ENCODE measurements at places on chromosomes 1 and 21.

- DNase-seq = no peak
Observed at GRCh38 chr1:181451661-181452230, 31.6 kb upstream of the CACNA1E start.

- DNase-seq = no peak
Observed at GRCh38 chr1:67184838-67185421, 18.7 kb downstream of the IL23R start.

DNA sequence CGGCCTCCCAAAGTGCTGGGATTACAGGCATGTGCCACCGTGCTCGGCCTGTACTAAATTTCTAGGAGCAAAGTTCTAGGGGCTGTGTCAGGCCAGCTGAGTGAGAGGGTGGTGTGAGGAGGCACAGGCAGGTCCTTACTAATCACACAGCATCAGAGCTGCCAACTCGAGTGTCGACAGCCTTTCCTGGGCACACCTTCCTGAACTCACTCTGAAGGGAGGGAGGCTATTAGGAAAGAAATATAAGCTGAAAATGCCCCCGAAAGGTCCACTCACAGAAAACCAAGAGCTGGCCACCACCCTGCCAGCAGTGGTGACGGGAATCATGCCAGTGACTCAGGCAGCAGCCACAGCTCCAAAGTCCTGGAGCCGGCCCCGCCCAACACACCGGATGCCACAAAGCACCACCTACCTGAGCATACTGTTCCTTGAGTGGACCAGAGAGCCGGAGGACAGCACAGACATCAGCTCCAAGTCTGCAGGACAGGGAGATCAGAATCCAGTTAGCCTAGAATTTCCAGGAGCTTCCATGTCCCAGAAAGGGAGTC lies 4.5 kb downstream of the PMVK start:
- DNase-seq = no peak

DNA sequence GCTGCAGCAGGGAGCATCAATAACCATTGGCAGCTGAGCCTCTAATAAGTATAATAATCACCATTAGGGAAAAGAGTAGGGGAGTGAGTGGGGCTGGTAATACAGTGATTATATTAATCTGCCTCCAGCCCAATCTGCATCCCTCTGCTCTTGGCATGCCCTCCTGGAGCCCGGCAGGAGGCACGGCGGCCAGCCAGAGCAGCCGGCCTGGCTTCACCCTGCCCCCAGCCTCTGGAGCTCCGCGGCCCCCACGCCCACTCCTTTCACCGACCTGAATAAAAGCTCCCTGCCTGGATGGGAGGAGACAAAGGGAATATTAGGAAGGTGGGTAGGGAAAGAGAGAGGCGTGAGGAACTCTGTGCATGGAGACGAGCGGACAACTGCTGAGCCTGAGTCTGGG lies 28.3 kb downstream of the OPTC start:
- DNase-seq = no peak

DNA sequence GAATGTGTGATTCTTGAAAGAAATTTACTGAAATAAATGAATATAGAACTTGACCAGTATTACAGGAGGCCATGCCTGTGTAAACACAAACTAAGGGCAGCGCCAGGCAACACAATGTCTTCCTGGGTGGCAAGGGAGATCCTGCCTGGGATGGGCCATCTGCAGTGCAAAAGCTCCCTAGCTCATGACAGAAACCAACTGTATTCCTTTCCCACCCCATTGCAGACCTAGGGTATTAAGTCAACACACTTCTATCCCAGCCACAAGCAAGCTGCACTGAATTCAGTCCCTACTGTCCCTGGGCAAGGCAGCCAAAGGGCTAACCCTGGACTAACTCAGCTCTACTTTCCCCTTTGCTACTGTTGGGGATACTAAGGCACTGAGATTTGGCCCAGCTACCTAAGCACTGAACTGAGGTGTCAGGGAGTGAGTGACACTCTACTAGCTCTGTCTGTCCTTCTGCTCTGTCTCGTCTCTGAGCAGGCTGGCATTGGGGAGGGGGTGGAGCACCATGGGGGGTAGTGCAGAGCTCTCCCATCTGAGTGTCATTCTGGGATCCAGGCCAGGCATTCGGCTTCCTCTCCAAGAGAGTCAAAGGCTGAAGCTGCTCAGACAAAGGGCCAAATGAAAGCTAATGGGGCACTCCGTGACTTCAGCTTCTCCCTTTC lies 2.5 kb downstream of the INKA2 start:
- no peak for DNase-seq

- DNase-seq = no peak
Observed at GRCh38 chr1:75725266-75725665, 757 bp downstream of the ACADM start.

DNA sequence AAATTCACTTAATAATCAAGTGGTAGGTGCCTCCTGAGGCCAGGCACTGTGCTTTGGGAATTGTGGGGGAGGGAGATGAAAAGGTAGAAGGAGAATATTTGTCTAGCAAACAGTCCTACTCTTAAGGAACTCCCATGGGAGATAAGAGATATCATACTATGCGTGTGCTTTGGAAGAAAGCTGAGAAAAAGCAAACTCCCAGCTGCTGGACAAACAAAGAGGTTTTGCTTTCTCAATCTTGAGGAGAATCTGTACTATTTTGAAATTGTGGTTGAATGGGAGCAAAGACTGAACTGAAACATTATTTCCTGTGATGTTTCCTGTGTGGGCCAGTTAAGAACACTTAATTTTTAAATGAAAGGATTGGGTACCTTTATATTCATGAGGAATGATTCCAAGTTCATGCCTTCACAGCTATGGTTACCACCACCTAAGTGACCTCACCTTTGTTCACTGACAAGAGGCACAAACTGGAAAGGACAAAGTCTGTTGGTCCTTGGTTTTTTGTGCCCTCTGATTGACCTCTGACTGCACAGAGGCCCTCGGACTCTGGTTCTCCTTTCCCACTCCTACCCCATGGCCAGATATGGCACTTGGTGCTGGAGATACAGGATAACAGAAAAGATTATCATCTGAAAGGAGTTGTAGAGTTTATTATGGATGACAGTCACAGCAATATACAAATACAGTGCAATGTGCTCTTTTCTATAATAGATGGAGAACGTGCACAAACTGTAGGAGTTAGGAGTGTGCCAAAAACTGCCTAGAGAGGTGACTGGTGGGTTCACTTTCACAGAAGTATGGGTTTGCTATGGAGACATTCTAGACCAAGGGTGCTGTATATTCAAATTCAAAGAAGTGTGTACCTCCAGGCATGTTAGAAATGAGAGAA lies 1.6 kb downstream of the CD53 start:
- DNase-seq = no peak

GRCh38 chr1:50497007-50497406 lies 73.8 kb upstream of the DMRTA2 start:
- no peak for DNase-seq

DNA sequence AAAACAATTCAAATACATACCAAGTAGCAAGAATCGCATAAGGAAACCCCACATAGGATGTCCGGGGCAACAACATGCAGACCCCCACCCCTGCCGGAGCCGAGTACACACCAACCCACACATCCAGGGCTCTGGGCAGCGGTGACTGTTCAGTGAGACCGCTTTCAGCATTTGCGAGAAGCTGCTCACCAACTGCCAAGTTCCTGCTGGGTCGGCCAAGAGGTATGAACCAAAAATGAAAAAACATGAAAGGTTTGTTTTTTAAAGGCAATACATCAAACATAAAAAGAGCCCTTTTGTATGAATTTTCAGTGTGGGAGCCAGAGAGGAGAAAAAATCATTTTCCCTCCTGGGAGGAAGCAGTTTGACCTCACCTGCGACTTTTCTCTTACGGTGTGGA lies 92.3 kb downstream of the SIM2 start:
- DNase-seq = no peak

DNA sequence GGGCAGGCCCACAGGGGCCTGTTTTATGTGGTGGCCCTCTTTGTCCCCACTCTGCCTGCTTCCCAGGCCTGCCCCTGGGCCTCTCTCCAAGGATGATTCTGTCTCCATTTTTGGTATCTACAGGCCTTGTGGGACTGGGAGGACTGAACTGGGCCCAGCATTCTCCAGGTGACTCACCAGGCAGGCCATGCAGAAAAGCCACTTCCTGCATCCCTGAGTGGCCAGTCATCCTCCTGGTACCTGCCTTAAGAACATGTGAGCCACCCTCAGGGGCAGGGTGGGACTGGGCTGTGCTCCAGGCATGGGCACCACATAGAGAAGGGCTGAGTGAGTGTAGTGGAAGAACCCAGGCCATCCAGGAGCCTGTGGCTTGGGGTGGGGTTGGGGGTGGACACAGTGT lies 20.0 kb upstream of the BCAR3 start:
- peak; percentile 34 for DNase-seq

- DNase-seq = no peak
Observed at GRCh38 chr1:90396917-90397316, 320.2 kb downstream of the BARHL2 start.

DNA sequence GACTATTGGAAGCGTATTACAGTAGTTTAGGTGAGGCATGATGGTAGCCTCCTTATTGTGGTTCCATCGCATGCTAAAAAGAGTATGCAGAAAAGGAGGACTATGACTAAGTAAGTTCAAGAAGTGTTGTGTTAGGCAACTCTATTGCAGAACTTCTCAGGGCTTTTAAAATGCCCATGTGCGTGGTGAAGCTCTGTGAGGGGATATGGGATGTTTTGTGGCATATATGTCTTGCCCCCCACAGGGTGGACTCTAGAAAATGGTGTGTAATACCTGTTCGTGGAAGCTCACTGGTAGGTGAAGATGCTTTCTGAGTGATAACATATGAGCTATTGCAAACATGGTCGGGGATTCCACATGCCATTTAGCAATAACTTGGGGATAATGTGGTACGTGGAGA lies 31.7 kb downstream of the MAN1A2 start:
- no peak for DNase-seq

- DNase-seq = no peak
Observed at GRCh38 chr1:81006502-81006901, 794.2 kb upstream of the ADGRL2 start.

GRCh38 chr21:35381743-35382310 lies 332.7 kb upstream of the RUNX1 start:
- no peak for DNase-seq

DNA sequence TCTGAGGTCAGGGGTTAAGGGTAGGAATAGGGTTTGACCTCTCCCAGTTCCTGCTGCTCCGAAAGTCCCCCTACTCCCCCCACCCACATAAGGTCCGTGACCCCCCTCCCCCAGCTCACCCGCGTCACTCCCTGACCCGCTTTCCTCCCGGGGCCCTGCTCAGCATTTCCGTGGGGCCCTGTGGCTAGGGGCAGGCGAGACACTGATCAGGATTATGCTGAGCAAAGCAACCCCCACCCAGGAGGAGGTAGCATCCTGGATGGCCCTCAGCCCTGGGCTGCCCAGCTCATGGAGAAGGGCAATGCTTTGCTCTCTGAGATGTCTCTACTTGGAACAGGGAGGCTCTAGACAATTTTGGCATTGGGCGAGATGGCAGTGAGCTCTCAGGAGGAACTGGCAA lies 3.7 kb downstream of the RORC start:
- DNase-seq = no peak

- no peak for DNase-seq
Observed at GRCh38 chr1:27218736-27219135, 15.7 kb upstream of the WDTC1 start.

DNA sequence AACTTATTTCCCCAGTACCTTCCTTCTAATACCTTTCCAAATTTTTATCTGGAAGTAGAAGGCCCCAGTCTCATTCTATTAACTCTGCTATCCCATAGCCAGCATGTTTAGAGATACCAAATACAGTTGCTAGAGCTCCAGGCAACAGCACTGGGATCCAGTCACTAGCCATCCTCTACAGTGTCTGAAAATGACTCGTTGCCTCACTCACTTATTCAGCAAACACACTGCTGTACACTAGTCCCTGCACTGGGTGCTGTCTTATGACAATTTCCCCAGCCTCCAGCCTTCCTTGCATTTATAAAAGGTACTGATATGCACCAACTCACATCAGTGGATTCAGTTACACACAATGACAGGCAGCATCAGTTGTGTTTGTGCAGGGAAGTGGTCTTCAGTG lies 179.0 kb downstream of the DSCAM start:
- DNase-seq = no peak

GRCh38 chr1:40267767-40268187 lies 9.7 kb downstream of the ZMPSTE24 start:
- DNase-seq = no peak
